ENCODE measurements at places on chromosomes 4 and X. TPM values are rescaled to one million over a fixed set of nuclear protein-coding genes. Genes with fewer than 3 reads are reported as not detected.

- H3K4me1 ChIP-seq: no peaks in the 10 kb centered on the region
- H3K4me3 ChIP-seq: no peak overlapping the region
- DNase-seq: no peak
These were observed 104.9 kb upstream of the PSAPL1 start for GRCh38 chr4:7539659-7540058.

GRCh38 chr4:104772849-104773248, 278.2 kb upstream of the CXXC4 start:
- H3K4me1 ChIP-seq: no peaks in the 10 kb centered on the region
- H3K4me3 ChIP-seq: no peak overlapping the region
- H3K27ac ChIP-seq: no peak overlapping the region
- H3K27me3 ChIP-seq: no peaks in the 10 kb centered on the region
- no peaks in the 10 kb centered on the region for H3K36me3 ChIP-seq

DNA sequence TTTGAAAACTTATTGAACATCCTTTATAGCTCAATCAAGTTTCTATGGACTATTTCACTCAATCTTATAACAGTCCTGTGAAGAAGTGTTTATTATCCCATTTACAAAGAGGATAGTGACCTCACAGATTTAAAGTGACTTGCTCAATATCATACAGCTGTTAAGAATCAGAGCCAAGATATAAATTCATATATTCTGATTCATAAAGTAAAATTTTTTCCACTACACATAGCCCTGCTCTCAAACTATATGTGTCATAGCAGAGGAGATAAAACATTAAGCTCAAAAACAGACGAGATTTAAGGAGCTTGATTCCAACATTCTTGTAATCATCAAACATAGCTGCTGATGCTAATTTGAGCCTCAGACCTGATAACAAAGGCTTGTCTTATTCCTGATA, 226.8 kb downstream of the CAMK2D start:
- no peaks in the 10 kb centered on the region for H3K4me1 ChIP-seq
- no peaks in the 10 kb centered on the region for H3K36me3 ChIP-seq
- no peak overlapping the region for H3K4me3 ChIP-seq
- no peaks in the 10 kb centered on the region for H3K27me3 ChIP-seq
- no peak for DNase-seq

- no peaks in the 10 kb centered on the region for H3K36me3 ChIP-seq
- H3K27me3 ChIP-seq: no peaks in the 10 kb centered on the region
- H3K4me3 ChIP-seq: no peak overlapping the region
- no peaks in the 10 kb centered on the region for H3K4me1 ChIP-seq
These were observed 531.2 kb downstream of the GALNTL6 start for GRCh38 chr4:172344308-172344938.

DNA sequence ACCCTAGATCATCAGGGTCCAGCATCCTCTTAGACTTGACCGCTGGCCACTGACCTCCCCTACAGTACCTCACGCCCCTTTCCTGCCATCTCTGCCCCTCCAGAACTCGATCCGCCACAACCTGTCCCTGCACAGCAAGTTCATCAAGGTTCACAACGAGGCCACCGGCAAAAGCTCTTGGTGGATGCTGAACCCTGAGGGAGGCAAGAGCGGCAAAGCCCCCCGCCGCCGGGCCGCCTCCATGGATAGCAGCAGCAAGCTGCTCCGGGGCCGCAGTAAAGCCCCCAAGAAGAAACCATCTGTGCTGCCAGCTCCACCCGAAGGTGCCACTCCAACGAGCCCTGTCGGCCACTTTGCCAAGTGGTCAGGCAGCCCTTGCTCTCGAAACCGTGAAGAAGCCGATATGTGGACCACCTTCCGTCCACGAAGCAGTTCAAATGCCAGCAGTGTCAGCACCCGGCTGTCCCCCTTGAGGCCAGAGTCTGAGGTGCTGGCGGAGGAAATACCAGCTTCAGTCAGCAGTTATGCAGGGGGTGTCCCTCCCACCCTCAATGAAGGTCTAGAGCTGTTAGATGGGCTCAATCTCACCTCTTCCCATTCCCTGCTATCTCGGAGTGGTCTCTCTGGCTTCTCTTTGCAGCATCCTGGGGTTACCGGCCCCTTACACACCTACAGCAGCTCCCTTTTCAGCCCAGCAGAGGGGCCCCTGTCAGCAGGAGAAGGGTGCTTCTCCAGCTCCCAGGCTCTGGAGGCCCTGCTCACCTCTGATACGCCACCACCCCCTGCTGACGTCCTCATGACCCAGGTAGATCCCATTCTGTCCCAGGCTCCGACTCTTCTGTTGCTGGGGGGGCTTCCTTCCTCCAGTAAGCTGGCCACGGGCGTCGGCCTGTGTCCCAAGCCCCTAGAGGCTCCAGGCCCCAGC, 5.2 kb downstream of the FOXO4 start:
- no peak overlapping the region for H3K4me3 ChIP-seq
- H3K4me1 ChIP-seq: peaks cover 12% of the 10 kb centered on the region
- H3K36me3 ChIP-seq: no peaks in the 10 kb centered on the region

DNA sequence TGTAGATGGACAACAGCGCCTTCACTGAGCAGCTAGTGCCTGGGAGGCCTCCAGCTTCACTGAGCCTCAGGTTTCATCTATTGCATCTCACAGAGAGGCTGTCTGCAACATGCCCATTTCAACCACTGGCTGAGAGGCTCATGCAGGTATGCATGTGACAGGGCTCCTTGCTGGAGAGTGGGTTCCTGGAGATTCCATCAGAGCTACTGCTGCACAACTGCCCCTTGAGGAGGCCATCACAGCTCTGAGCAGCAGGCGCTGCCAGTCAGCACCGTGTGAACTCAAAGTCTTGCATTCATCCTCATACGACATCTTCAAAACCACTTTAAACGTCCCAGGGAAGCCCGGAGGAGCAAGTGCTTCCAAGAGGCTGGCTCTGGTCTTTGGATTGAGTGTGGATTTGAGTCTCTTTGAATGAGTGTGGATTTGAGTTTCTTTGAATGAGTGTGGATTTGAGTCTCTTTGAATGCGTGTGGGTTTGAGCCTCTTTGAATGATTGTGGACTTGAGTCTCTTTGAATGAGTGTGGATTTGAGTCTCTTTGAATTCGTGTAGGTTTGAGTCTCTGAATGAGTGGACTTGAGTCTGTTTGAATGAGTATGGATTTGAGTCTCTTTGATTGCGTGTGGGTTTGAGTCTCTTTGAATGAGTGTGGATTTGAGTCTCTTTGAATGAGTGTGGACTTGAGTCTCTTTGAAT, 8.7 kb downstream of the P2RY8 start:
- H3K27ac ChIP-seq: no peak overlapping the region
- H3K4me3 ChIP-seq: no peak overlapping the region
- no peak for DNase-seq
- no peaks in the 10 kb centered on the region for H3K27me3 ChIP-seq
- H3K4me1 ChIP-seq: no peaks in the 10 kb centered on the region
- no peaks in the 10 kb centered on the region for H3K36me3 ChIP-seq

- H3K27ac ChIP-seq: no peak overlapping the region
- no peak overlapping the region for H3K4me3 ChIP-seq
- DNase-seq: no peak
These were observed 31.3 kb upstream of the GBA3 start for GRCh38 chr4:22661443-22661842.

- no peak overlapping the region for H3K4me3 ChIP-seq
- no peaks in the 10 kb centered on the region for H3K27me3 ChIP-seq
- DNase-seq: no peak
- H3K4me1 ChIP-seq: peaks cover 6% of the 10 kb centered on the region
- no peaks in the 10 kb centered on the region for H3K36me3 ChIP-seq
These were observed 2.1 kb downstream of the ASMTL start for GRCh38 chrX:1450361-1451161.

GRCh38 chr4:123244137-123244536, 152.5 kb upstream of the SPRY1 start:
- no peak for DNase-seq
- no peak overlapping the region for H3K27ac ChIP-seq
- no peak overlapping the region for H3K4me3 ChIP-seq
- peaks cover 16% of the 10 kb centered on the region for H3K4me1 ChIP-seq

GRCh38 chr4:169650227-169650936, 30.0 kb downstream of the CLCN3 start:
- DNase-seq: no peak
- H3K4me3 ChIP-seq: no peak overlapping the region
- H3K27ac ChIP-seq: no peak overlapping the region
- no peaks in the 10 kb centered on the region for H3K4me1 ChIP-seq

The ZNF518B gene
- 7.8 TPM for total RNA-seq

The TMPRSS11B gene
- total RNA-seq: not detected

The PCYT1B gene
- total RNA-seq: 0.44 TPM

The F9 gene
- total RNA-seq: not detected

The CYP2U1 gene
- total RNA-seq: 6.7 TPM

The JADE3 gene
- total RNA-seq: 7.4 TPM

The CTAG1B gene
- total RNA-seq: not detected

The CSN1S1 gene
- total RNA-seq: not detected

The PNMA5 gene
- total RNA-seq: not detected

Measured in upper lobe of left lung (tissue), 6 donors.